MG63 (cell line): ENCODE measurements at places on chromosomes 13 and 19. TPM values are rescaled to one million over a fixed set of nuclear protein-coding genes. Genes with fewer than 3 reads are reported as not detected.

NBEA gene
- total RNA-seq, result 0.05 and 0.16 TPM in 2 replicates

CKM gene
- not detected in 2 replicates for total RNA-seq

ZNF709 gene
- total RNA-seq, result 1.9 and 3.6 TPM in 2 replicates

B3GNT3 gene
- not detected in 2 replicates for total RNA-seq

PABPC3 gene
- 0.63 and 4.9 TPM in 2 replicates for total RNA-seq
